ENCODE measurements at places on chromosomes 4 and X.

- DNase-seq, result no peak
Observed at GRCh38 chr4:47218631-47219030, 187.3 kb downstream of the GABRB1 start.

DNA sequence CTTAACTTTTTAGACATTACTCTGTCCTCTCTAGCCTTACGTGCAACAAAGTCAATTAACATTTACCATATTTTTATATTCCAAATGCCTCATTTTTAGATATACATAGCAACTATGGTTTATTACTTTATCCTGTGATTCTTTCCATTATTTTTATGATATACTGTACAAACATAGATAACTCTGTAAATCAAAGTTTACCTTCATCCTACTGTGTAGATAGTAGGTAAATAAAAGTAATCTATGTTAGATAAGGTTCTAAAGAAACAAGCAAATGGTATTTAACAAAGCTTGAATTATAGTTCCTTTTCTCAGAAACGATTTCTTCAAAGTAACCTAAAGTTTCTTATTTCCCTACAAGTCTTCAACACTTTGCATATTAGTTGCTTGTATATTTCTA lies 350.0 kb downstream of the GALNTL6 start:
- DNase-seq, result no peak

- peak; percentile 10 for DNase-seq
Observed at GRCh38 chr4:19971829-19972228, 279.9 kb upstream of the SLIT2 start.

GRCh38 chr4:18463987-18464559 lies 442.5 kb upstream of the LCORL start:
- no peak for DNase-seq

GRCh38 chr4:113958766-113959538 lies 20.5 kb downstream of the ARSJ start:
- peak; percentile 90 for DNase-seq

All from cardiac muscle cell (in vitro differentiated cells and primary cell).